Stimulated activated CD4-positive, alpha-beta T cell treated with anti-CD3 and anti-CD28 coated beads, TNF-alpha, amount 100 ng/mL, for 4 hours (primary cell): ENCODE measurements at places on chromosomes 6 and 20.

DNA sequence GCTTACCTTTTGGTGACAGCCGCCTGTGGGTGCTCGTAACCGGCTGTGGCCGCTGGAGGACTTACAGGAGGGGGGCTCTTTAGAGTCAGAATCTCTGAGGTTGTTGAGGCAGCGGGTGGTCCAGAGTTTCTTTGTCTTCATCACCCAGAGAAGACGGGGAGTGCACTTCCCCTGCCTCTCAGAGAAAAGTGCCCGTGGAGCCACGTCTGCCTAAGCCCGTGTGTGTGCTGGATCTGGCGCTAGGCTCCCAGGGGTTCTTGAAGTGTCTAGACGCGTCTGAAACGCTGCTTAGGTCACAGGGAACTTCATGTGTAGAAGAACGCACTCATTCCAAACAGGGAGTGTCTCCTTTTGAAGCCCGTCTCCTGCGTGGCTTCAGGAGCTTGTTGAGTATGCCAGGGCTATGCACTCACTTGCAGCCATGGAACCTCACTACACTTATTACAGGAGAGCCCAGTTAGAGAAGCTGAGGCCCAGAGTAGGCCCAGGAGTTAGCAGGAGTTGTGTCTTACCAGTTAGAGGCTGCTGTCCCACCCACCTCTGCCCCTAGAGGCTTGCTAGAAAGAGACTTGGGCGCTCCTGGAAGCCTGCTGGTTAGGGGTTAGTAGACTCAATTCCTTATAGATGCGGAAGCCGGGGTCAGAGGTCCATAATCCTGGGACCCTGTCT, 1.3 kb downstream of the LSM14B start:
- no peak for DNase-seq

DNA sequence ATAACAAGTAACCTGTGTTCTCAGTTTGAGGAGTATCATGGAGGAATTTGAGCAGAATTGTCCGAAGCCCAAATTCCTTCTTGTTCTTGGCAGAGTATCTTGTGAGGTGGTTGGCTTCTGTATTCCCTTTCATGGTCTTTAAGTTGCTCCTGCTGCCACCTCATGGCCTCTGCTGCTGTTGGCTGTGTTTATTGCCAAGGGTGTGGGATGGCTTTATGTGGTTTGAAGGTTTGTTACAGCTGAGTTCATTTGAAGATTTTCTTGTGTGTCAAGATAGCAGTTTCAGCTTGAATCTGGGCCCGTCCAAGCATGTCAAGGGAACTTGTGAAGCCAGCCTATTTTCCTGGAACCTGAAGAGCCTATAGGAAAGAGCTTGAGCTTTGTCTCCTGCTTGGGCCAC, 20.2 kb upstream of the TTK start:
- no peak for DNase-seq

- DNase-seq: no peak
Measured at GRCh38 chr6:155444120-155444917, 11.3 kb downstream of the NOX3 start.

- no peak for DNase-seq
Measured at GRCh38 chr6:145147981-145148749, 587.2 kb downstream of the EPM2A start.

GRCh38 chr6:18269253-18269652, 4.9 kb upstream of the DEK start:
- DNase-seq: no peak
